ENCODE measurements at places on chromosomes 4 and X. TPM values are rescaled to one million over a fixed set of nuclear protein-coding genes. Genes with fewer than 3 reads are reported as not detected.

Gene MAGEB2
- not detected for total RNA-seq

- H3K4me3 ChIP-seq, result no peak overlapping the region
- H3K27ac ChIP-seq, result no peak overlapping the region
- peaks cover 53% of the 10 kb centered on the region for H3K36me3 ChIP-seq
- no peaks in the 10 kb centered on the region for H3K27me3 ChIP-seq
Measured at GRCh38 chrX:346034-346813, 27.6 kb upstream of the GTPBP6 start.

- no peak for DNase-seq
- H3K4me1 ChIP-seq, result no peaks in the 10 kb centered on the region
Measured at GRCh38 chrX:44428989-44429627, 85.6 kb upstream of the EFHC2 start.

- H3K27me3 ChIP-seq, result no peaks in the 10 kb centered on the region
- no peaks in the 10 kb centered on the region for H3K4me1 ChIP-seq
- no peaks in the 10 kb centered on the region for H3K36me3 ChIP-seq
Measured at GRCh38 chrX:66731398-66731797, 92.5 kb upstream of the EDA2R start.

- H3K27ac ChIP-seq, result no peak overlapping the region
- H3K36me3 ChIP-seq, result no peaks in the 10 kb centered on the region
- no peaks in the 10 kb centered on the region for H3K4me1 ChIP-seq
- no peak overlapping the region for H3K4me3 ChIP-seq
- DNase-seq, result no peak
- no peaks in the 10 kb centered on the region for H3K27me3 ChIP-seq
Measured at GRCh38 chr4:52102587-52102986, 51.5 kb downstream of the SPATA18 start.

- H3K4me3 ChIP-seq, result no peak overlapping the region
- H3K27ac ChIP-seq, result no peak overlapping the region
- DNase-seq, result no peak
- peaks cover 13% of the 10 kb centered on the region for H3K4me1 ChIP-seq
- H3K36me3 ChIP-seq, result no peaks in the 10 kb centered on the region
Measured at GRCh38 chr4:18734405-18734804, 712.9 kb upstream of the LCORL start.

DNA sequence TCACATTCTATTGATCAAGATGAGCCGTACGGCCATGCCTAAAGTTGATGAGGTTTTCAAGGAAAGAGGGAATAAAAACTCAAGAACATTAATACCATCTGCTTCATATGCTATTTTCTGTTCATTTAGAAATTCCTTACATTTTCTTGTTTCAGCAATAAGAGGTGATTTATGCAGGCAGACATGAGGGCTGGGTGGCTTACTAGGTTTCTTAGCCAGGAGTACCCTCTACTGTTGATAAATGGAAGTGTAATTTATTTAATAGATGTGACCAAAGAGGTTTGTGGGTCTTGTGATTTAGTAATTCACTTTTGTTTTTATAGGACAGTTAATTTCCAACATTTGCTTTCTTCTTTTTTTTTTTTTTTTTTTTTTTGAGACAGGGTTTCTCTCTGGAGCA is 6.4 kb upstream of the SMIM9 start:
- no peak overlapping the region for H3K27ac ChIP-seq
- H3K27me3 ChIP-seq, result no peaks in the 10 kb centered on the region

Gene GLRA2
- total RNA-seq, result not detected

DNA sequence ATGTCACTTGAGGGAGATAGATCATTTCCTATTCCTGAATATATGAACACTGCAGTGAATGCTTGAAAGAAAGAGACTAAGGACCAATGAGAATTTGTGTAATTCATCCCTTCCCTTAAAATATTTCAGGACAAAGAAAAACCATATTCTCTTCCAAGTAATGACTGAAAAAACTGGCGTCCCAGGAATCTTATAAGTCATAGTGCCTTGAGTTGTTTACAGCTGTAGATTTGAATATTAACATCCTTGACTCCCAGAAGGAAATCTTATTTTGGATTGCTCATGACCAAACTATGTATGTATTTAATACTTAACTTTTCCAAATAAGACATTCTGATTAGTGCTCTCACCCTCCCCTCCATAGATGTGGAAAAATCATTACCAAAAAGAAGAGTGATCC is 55.5 kb downstream of the CLDN22 start:
- H3K27ac ChIP-seq, result no peak overlapping the region
- no peak for DNase-seq
- no peaks in the 10 kb centered on the region for H3K4me1 ChIP-seq
- H3K27me3 ChIP-seq, result no peaks in the 10 kb centered on the region

GRCh38 chrX:33725535-33726210 is 406.4 kb downstream of the FAM47A start:
- H3K27me3 ChIP-seq, result no peaks in the 10 kb centered on the region
- no peak for DNase-seq
- H3K4me3 ChIP-seq, result no peak overlapping the region

- no peak for DNase-seq
- no peaks in the 10 kb centered on the region for H3K4me1 ChIP-seq
- H3K27me3 ChIP-seq, result no peaks in the 10 kb centered on the region
- no peaks in the 10 kb centered on the region for H3K36me3 ChIP-seq
- H3K4me3 ChIP-seq, result no peak overlapping the region
Measured at GRCh38 chrX:118521435-118521834, 25.8 kb downstream of the DOCK11 start.

GRCh38 chrX:19332983-19333382 is 10.7 kb upstream of the PDHA1 start:
- H3K36me3 ChIP-seq, result no peaks in the 10 kb centered on the region
- DNase-seq, result no peak

Gene ODAPH
- not detected for total RNA-seq

Gene BLOC1S4
- total RNA-seq, result 18.0 TPM

Measured in tibial nerve (tissue), 4 donors.